Stimulated activated CD4-positive, alpha-beta T cell treated with anti-CD3 and anti-CD28 coated beads, Interleukin-2, amount 100 ng/mL, for 24 hours (primary cell): ENCODE measurements at places on chromosomes 1 and 21.

DNA sequence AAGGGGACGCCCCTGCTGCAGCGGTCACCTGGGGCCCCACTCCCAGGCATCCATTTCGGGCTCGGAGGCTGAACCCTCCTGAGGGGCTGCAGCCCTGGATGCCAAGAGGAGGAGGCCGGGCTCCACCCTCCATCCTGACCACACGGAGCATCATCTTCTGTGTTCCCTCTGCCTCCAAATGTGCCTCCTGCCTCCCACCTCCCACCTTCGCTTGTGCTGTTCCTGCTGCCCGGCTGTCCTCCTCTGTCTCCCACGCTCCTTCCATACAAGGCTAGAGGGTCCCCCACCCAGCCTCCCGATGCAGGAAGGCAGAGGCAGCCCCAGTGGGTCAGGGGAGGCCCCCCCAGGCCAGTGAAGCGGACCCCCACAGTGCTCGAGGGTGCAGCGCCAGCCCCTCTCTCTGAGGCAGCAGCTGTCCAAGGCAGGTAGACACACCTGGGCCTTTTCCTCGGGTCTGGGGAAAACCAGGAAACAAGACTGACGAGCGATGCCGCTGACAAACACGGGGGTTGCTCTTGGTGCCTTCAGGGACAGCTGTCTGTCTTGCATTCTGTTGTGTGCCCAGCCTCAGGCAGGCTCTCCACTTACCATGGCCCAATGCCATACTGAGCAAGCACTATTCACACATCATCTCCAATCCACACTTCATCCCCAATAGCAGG lies 16.8 kb upstream of the PLEKHG5 start:
- no peak for DNase-seq

GRCh38 chr1:226195144-226195543 lies 8.6 kb upstream of the ACBD3 start:
- DNase-seq, result no peak

- peak; percentile 52 for DNase-seq
Measured at GRCh38 chr1:15345705-15346345, 63.9 kb upstream of the EFHD2 start.

GRCh38 chr1:172895761-172896160 lies 155.0 kb downstream of the TNFSF18 start:
- DNase-seq, result no peak

- no peak for DNase-seq
Measured at GRCh38 chr1:228494970-228495853, 8.0 kb downstream of the RNF187 start.

DNA sequence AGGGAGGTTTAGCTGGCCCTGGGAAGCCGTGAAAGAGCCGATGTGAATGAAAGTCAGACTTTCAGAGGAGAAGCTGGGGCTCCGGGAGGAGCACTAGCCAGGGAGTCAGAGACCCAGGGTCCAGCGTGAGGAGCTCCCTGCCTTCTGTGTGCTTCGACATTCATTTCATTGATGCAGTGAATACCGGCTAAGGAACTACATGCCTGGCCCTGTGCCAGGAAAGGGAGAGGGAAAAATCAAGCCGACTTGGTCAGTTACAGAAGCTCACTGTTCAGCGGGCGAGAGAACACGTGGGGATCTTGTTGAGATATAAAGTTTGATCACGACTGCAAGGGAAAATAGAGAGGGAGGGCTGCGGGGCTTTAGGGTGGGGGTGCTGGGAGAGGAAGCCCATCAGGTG lies 76.7 kb upstream of the RUNX3 start:
- no peak for DNase-seq

- no peak for DNase-seq
Measured at GRCh38 chr21:46428987-46429710, 29.5 kb upstream of the DIP2A start.

DNA sequence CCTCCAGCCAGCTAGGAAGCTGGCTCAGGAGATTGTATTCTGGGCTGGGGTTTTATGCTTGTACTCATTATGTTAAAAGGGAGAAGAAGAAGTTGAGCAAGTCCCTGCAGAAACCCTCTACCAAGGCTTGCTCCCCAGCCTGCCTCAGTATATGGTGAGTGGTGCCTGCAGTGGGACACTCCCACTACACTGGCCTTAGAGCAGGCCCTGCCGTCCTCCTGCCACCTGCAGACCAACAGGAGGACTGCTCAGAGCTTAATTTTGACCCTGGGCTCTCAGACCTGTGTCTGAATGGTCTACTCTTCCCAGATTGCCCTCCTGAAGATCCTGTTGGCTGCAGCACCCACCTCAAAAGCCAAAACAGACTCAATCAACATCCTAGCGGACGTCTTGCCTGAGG lies 13.0 kb downstream of the STRIP1 start:
- no peak for DNase-seq

GRCh38 chr1:117271959-117272358 lies 61.2 kb upstream of the VTCN1 start:
- DNase-seq, result no peak

GRCh38 chr21:41593760-41594138 lies 85.8 kb upstream of the TMPRSS2 start:
- DNase-seq, result no peak

- DNase-seq, result no peak
Measured at GRCh38 chr1:219460896-219461815, 151.7 kb downstream of the ZC3H11B start.

DNA sequence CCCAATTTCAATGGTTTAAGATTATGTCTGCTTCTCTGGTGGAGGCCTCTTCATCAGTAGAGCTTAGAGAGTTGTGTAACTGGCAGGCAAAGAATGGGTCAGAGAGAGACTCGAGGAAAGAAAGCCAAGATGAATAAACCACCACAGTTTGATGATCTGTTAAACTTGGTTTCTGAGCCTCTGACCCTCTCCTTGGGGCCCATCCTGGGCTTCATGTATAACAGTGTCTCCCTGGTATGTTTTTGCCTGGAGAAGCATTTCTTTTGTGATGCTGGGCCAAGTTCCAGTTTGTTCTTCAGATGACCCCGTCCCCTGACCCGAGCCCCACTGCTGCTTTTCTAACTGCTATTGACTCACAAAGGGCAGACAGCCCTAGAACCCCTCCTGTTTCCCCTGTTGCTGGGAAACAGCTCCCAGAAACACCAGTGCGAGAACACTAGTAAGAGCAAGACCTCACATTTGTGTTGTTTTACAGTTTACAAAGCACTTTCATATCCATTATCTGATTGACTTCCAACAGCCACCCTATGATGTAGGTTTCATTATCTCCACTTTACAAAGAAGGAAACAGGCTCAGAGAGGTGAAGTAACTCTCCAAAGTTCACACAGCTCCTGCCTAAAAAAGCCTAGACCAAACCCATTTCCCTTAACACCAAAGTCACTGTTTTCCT lies 9.0 kb downstream of the CD2 start:
- peak; percentile 69 for DNase-seq

- DNase-seq, result no peak
Measured at GRCh38 chr1:4494558-4494957, 159.9 kb upstream of the AJAP1 start.

DNA sequence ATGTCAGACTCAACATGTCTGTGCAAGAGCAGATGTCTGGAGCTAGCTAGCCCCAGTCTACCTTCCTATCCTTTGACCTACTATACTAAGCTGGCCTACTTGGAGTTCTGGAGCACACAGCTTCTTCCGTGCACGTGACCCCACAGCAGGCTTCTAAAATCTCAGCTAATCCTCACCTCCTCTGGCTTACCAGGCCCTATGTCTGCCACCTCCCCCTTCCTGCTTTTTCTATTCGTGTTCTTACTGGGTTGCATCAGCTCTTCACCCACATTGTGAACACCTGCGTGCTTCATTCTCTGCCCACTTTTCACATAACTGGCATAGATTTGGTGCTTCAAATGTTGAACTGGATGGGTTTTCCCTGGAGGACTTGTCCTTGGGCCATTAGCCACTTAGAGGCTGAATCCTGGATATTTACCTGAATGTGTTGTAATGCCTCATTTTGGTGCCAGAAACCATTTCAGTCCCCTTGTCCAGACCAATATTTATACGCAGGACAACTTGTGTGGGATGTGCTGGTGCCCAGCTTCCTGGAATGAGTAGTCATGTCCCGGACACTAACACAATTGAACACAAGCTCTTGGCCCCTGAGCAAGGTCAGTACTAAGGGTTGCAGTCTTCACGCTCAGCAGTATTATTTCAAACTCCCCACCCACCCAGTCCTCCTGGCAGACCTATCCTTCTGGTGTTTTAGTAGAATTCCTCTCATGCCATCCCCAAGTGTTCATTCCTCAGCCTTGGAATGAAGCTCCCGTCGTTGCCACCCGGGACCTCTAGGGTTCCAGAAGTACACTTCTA lies 24.0 kb downstream of the TENT5C start:
- DNase-seq, result no peak

- peak; percentile 32 for DNase-seq
Measured at GRCh38 chr1:39230261-39231190, 26.0 kb downstream of the MACF1 start.

DNA sequence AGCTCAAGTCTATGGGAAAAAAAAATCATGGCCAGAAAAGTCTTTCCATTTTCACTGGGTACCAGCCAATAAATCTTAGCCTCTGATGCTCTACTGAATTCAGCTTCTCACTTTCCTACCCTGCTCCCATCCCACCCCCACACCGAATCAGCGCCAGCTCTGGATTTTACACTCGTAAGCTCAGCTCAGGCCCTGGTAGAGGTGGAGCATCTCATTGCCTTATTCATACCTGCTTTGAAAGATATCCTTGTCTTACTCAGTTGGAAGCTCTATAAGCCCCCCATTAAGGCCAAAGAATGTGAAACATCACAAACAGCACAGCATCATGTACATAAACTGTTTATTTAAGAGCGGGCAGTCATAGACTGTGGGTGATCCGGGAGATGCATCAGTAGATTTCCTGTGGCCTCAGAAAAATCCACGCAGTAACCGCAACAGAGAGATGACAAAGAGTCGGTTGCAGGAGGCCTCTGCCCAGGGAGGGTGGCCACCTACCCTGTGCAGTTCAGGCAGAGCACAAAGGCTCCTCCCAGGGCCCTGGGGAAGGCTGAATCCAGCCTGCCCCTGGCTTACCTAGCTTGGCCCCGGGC lies 36.4 kb upstream of the ETS2 start:
- no peak for DNase-seq

- no peak for DNase-seq
Measured at GRCh38 chr1:192993426-192994085, 65.6 kb downstream of the UCHL5 start.

- no peak for DNase-seq
Measured at GRCh38 chr1:158035976-158036583, 42.6 kb downstream of the KIRREL1 start.

DNA sequence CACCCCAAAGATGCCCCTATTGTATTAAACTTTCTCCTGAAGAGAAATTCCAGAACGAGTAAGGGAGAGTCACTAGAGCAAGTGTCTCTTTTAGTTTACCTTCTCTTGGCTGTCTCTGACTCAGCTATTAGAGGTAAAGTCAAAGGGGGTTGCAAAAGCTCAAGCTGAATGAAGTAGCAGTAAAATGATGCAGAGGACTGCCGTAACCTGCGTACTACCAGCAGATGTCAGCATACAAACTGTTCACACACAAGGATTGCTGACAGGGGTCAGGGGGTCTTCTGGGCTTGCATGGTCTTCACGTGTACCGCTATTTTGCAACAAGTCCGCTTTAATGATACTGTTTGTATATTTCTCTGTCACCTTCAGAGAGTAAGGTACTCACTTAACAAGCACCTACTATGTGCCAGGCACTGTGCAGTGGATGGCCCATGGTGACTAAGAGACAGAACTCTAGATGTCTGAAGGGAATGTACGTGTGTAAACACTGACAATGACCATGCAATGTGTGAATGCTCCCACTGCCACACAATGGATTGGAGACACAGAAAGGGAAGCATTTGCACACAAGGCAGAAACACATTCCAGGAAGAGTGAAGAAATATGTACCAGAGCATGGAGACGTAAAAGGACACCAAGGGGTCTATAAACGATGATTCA lies 34.9 kb downstream of the CHML start:
- no peak for DNase-seq

DNA sequence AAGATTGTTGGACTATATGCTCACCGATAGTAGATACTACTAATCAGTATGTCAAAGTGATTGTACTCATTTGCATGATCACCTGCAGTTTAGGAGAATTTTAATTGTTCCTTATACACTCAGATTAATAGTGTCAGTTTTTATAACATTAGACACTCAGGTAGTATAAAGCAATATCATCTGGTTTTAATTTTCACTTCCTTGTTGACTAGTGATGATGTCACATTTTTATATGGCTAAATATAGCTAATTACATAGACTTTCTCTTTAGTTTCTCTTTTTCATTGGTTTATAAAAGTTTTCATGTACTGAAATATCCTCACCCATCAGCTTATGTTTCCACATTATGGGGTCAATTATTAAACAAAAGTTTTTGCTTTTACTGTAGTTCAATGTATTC lies 1332.4 kb upstream of the ADGRL2 start:
- no peak for DNase-seq

- no peak for DNase-seq
Measured at GRCh38 chr1:18940303-18941020, 16.0 kb downstream of the IFFO2 start.

DNA sequence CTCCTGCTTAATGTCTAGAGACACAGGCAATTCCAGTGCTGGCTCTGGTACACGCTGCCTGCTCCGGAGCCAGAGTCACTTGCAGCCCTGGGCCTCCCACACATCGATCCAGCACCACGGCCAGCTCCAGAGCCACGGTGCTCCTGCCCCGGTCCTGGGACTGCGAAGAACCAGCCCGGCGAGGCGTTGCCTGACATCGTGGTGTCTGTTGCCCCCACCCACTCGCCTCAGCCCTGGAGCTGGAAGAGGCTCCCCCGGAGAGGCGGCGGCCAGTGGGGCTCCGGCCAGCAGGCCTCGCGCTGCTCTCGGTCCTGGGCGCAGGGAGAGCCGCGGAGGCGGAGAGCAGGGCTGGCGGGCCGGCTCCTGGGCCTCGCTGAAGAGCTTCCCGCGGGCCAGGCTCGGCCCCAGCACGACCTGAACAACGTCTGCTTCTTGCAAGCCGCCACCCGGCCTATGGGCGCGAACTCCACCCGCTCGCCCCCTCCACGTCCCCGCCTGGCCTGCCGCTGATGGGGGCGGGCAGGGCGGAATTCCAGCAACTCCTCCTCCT lies 364.8 kb downstream of the CEP170 start:
- no peak for DNase-seq

GRCh38 chr1:18288722-18289121 lies 181.1 kb downstream of the IGSF21 start:
- no peak for DNase-seq

GRCh38 chr1:150568594-150568966 lies 10.8 kb downstream of the MCL1 start:
- DNase-seq, result no peak

GRCh38 chr21:27372381-27372780 lies 405.5 kb upstream of the ADAMTS5 start:
- DNase-seq, result no peak

GRCh38 chr1:21572221-21572620 lies 63.0 kb downstream of the ALPL start:
- no peak for DNase-seq
